ENCODE measurements at places on chromosomes 6 and 20.

DNA sequence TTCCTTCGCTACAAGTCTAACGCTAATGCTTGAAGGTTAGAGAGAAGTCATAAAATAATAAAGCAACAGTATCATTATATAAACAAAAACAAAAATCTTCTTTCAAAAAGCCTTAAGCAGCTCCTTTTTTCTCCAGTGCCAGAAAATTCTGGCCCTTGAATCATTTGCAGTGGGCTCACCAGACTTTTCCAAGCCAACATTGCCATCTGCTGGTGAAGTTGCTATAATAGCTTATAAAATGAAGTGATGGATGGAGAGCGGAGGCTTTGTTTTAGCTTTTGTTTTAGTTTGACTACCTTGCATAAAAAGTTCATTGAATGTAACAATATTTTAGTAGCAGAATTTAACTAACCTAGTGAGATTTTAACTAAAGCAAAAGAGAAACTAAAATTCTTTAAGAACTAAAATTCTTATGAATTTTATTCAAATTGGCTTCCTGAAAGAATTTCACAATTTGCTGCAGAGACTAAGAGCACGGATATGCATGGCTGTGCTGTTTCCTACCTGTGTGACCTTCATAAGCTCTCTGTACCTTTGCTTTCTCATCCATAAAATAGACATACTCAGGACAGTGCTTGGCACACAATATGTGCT lies 44.8 kb upstream of the SLC2A12 start:
- DNase-seq: no peak

DNA sequence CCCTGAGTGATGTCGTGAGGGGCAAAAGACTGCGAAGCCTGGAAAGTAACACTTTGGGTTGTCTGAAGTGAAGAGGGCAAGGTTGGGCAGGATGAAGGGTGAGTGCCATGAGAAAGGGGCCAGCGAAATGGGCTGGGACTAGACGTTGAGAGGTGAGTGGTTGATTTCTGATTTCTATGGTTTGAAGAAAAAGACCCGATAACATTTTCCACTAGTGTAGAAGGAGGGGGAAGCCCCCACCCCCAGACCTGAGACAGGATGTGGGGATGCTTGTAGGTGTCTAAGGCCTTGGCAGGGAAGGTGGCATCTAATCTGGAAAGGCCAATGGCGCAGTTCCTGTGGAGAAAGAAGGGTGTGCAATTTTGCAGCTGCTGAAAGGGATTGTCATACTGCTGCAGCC lies 25.3 kb upstream of the KIF3B start:
- peak; percentile 67 for DNase-seq

GRCh38 chr20:56995149-56995548 lies 271.3 kb downstream of the BMP7 start:
- no peak for DNase-seq

DNA sequence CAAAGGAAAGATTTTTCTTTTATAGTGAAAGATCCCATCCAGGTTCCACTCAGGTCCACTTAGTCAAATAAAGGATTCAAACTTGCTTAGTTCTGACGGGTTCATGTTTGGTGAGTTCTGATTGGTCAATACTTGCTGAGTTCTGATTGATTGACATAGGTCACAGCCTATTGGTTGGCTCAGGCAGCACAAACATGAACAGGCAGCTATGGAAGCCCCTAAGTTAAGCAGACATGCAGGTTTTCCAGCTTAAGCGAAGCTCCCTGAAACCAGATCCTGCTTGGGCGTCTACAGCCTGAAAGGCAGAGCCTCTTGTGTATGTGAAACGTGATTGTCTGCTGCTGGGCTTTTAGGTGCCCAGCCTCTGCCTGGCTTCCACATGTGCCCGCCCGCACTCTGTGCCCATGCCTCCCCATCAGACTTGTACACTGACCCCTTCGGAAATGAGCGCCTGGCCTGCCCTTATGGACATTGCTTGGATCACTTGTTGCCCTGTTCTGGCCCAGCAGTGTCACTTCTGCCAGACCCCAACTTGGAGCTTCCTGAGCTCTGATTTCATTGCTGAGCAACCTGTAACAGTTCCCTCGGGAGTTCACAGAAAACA lies 45.4 kb upstream of the ECI2 start:
- DNase-seq: no peak

GRCh38 chr6:36078159-36078558 lies 50.6 kb downstream of the MAPK14 start:
- no peak for DNase-seq

DNA sequence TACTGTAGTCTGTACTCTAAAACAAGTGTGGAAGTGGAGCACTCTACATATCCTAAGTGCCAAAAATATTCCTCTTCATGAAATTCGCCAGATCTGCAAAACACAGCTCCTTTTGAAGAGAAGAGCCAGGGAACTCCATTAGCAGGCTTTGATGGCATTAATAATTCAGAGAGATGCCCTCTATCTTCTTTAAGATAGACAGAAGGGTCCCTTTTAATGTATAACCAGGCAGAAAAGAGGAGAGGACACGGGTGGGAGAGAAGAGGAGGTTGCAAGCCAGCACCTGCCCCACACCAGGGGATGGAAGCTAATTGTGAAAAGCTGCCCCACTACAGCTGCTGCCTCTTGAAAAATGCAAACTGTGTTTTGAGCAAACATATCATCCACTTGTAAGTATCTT lies 3.7 kb upstream of the RFPL4B start:
- DNase-seq: no peak

GRCh38 chr6:31087494-31088089 lies 24.8 kb downstream of the C6orf15 start:
- peak; percentile 94 for DNase-seq

DNA sequence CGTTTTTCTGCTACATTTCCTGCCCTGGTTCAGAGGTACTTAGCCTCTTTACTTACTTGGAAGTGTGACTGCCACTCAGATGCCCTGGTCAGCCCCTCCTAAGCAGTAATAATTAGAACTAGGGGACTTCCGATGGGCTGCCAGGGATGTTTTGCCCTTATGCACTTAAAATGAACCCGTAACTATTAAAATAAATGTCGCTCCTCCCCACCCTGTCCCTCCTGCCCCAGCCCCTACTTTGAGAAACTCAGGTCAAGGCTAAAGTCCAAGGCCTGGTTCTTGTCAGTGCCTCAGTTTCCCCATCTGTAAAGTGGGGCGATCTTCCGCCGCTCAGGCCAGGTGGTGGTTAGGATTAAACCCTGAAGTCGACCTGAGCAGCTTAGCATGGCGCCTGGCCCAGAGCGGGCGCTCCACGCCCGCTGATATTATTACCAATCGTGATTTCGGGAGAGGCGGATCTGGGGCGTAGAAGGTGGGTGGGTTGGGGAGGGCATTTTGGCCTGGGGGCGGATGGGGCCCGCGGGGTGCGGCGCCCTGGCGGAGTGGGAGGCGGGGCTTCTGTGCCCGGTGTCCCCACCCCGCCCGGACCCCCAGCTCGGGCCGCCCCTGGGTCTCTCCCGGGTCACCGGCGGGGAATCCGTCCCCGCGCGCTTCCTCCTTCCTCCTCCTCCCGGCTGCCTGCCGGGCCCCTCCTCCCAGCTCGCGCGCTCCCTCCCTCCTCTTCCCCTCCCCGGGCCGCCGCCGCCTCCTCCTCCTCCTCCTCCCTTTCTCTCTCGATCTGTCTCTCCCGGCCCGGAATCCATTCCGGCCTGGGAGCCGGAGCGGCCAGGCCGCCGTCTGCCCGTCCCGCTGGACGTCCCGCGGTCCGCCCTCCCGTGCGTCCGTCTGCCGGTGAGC lies at the start of gene SRC:
Gene SRC, plus strand, starts transcription at position 802 of the 897 bp plus-strand sequence. CDS start 38,014 bp downstream, outside the sequence.
- no peak for DNase-seq

GRCh38 chr20:45950330-45950646 lies 15.8 kb downstream of the PCIF1 start:
- no peak for DNase-seq

DNA sequence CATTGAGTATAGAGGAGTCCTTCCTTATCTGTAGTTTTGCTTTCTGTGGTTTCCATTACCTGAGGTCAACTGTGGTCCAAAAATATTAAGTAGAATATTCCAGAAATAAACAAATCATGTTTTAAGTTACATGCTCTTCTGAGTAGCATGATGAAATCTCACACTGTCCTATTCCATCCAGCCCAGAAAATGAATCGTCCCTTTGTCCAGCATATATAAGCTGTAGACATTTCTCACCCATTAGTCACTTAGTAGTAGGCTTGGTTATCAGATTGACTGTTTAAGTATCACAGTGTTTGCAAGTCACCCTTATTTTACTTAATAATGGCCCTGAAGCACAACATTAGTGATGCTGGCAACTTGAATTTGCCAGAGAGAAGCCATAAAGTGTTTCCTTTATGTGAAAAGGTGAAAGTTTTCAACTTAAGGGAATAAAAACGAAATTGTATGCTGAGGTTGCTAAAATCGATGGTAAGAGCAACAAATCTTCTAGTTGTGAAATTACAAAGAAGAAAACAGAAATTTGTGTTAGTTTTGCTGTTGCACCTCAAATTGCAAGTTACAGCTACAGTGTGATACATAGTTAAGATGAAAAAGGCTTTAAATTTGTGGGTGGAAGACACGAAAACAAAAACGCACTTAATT lies 198.6 kb upstream of the SIM1 start:
- no peak for DNase-seq

GRCh38 chr6:105862936-105863607 lies 223.1 kb upstream of the PRDM1 start:
- no peak for DNase-seq

GRCh38 chr6:126199466-126199865 lies 140.4 kb upstream of the CENPW start:
- no peak for DNase-seq

DNA sequence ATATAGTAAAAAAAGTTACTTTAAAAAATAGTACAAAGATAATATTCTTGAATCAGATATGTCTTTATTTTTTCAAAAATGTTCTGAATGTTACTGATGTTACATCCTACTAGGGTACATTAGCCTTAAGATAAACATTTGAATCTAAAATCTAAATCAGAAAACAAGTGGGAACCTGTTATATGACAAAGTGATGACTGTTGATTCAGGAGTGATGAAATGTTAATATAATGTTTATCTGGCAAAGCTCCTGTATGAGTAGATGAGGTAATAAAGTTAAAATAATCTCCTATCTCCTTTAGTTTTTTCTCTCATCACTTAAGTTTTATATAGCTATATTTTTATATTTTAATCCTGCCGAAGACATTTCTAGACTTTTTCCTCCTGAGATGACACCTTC lies 4.2 kb downstream of the DOP1A start:
- DNase-seq: no peak

DNA sequence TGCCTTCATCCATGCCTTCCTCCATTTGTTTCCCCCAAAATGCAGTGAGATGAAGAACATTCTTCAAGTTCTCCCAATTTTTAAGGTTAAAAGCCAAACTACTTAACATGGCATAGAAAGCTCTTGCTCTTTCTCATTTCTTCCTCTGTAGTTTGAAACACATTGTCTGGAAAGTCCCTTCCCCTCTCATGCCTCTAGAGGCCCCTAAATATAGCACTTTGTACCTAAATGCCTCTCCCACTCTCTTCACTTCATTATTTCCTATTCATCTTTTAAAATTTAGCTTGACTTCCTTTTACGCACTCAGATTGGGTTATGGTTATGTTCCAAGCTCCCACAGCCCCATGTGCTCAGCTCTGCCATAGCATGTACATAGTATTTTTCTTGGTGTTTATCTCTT lies 389.3 kb downstream of the HDGFL1 start:
- no peak for DNase-seq

GRCh38 chr6:95581073-95581472 lies 3.7 kb downstream of the MANEA start:
- no peak for DNase-seq

- no peak for DNase-seq
Observed at GRCh38 chr6:147624946-147625515, 116.5 kb downstream of the SAMD5 start.

DNA sequence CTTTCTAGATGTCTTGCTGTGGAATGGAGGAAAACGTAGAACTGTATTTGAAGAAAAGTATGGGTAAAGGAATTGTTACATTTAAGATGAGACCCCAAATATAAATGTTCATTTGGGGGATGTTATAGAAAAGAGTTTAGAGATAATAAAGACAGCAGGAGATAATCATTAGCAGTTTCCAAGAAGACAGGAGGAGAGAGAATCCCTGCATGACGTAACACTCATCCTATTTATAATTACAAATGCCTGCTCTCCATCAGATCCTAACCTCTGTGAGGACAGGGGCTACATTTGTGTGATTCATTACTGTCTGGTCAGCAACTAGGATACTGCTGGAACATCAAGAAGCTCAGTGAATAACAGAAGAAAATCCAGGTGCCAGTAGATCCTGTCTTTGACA lies 133.0 kb upstream of the HDDC2 start:
- no peak for DNase-seq

DNA sequence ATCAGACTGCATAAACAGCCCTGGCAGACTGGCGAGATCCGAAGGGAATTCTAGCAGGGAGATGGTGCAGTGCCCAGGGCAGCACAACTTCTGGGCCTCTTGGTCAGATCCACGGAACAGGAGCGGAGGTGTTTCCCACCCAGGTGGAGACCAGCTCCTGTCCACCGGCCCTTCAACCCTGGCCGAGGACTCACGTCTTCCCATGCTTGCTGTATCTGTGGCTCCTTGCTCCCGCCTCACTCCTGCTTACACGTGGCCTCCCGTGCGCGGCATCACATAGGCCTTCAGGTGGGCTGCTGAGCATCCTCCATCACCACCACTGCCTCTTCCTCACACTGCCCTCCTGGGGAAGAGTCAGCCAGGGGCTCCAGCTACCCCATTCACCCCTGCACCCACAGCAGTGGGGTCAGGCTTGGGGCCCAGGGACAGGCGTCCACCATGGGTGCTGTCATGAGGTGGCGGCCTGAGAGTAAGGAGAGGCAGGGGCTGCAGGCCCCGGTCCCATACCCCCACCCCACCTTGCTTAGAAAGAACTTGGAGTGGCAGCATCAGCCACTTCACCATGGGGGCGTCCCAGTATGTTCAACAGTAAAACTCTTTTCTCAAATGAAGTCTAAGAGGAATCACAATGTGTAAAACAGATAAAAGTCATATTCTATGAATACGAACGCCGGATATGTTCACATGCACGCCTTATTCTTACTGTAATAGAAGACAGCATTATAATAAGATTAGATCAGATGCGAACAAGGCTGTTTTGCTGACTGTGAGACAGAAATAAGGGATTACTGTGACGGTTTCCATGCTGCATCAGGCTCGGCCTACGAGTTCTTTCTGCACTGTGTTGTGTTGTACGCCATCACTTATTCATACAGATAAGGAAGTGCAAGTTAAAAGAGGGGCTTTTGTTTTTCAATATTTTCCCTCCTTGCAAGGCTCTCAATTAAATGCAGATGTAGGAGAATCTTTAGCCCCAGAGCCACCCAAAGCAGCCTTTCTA lies 165.4 kb downstream of the GRM4 start:
- no peak for DNase-seq

- DNase-seq: no peak
Observed at GRCh38 chr6:100453701-100454521, 10.8 kb downstream of the SIM1 start.
